ENCODE measurements at places on chromosomes 3 and 15. TPM values are rescaled to one million over a fixed set of nuclear protein-coding genes. Genes with fewer than 3 reads are reported as not detected.

The SERINC4 gene
- polyA plus RNA-seq, result 0.11 TPM

The ARL14 gene
- 0.29 TPM for polyA plus RNA-seq

The IQCH gene
- 1.0 TPM for polyA plus RNA-seq

The DAZL gene
- polyA plus RNA-seq, result not detected
